NCI-H2107 (cell line): ENCODE measurements at places on chromosomes 2 and 18.

- no peak for DNase-seq
Measured at GRCh38 chr2:12918138-12918834, 201.6 kb downstream of the TRIB2 start.

DNA sequence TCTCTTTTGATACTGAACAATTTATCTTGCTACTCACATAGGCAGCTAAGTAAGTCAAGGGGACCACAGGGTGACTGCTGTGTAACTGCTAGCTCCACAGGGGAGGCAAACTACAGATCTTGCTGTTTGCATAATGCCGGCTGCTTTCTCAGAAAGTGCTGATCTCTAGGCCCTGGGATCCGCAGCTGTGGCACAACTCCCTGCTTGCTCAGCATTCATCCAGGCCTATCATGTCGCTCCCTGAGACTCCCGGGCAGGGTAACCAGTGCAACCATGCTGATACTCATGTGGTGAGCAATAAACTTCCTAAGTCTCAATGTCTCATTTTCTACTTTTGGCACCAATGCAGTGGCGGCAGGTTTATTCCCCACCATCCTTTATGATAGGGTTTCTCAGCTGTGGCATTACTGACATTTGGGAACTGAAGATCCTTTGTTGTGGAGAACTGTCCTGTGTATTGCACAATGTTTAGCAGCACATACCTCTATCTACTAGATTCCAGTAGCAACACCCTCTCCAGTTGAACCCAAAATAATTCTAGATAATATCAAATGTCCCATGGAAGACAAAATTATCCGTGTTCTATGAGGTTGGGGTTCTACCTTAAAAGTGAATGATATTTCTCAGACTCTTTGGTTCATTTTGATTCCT lies 1101.3 kb downstream of the LRP1B start:
- DNase-seq, result no peak

- DNase-seq, result no peak
Measured at GRCh38 chr2:236973343-236973980, 112.2 kb upstream of the COPS8 start.

DNA sequence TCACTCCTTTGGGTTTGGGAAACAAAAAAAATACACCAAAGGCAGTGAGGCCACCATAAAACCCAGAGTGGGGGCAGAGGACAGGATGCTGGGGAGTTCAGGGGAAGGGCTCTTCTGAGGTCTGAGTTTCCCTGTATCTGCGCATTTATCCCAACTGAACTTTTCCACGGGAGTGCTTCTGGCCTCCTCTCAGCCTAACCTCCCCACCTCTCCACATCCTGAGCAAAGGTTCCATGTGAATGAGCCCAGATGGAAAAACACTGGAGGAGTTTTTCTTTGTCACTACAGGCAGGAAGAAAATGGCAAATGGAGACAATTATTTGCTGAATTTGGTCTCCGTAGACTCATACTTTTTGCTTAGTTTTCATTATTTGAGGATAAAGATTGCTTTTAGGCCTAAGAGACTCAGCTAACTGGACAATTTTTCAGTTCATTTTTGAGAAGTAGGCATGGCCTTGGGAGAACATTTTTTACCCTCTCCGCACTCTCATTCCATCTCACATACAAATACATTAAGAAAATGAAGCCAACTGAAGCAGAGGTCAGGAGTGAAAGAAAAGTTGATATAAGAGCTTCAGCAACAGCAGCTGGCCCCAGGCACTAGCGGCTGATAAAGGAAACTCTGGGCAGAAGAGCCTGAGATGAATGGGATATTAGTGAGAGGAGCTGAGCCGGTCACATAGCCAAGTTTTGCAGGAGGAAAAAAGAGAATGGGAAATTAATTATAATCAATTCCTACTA lies 82.6 kb upstream of the CYP1B1 start:
- DNase-seq, result no peak

GRCh38 chr2:66441581-66442320 lies 6.8 kb downstream of the MEIS1 start:
- no peak for DNase-seq
